ENCODE measurements at places on chromosomes 11 and 22.
A peak's percentile ranks its signal among the peaks of the same experiment; 100 is the strongest.

DNA sequence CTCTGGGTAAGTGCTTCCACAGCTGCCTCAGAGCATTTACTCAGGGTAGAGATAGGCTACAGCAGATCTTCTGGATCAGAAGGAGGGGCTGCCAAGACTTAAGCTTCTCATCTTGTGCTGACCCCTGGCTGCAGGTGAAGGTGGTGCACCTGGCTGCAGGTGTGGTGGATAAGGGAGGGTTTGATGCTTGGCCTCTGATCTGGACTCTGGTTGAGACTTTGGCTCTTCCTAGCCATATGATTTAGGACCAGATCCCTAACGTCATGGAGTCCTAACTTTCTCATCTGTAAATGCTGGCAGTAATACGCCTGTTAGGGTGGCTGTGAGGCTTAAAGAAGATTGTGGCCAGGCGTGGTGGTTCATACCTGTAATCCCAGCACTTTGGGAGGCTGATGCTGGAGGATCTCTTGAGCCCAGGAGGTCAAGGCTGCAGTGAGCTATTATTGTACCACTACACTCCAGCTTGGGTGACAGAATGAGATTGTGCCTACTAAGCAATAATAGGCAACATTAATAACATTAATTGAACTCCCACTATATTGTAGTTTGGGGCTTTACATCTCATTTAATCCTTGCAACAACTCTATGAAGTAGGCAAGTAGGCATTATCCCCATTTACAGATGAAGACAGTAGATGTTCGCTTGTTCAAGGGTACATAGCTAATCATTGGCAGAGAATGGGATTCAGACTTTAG, 10.7 kb downstream of the DTX4 start:
- no peak for DNase-seq

GRCh38 chr22:31192513-31192912, 19.6 kb upstream of the LIMK2 start:
- DNase-seq = no peak

DNA sequence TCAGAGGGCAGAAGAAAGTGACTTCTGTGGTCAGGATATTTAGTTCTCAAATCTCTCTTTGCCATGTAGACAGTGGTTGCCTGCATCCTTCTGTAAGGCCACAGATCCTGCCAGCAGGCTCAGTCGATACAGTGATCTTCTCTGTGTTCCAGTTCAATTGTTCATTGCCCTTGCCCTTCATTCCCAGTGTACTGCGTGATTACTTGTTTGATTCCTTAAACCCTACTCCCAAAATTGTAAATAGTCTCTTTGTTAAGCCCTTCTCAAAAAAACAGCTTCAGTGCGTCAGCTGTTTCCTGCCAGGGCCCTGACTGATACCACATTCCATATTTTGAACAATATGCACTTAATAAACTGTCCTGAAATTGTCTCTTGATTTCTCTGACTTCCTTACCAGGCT, 9.3 kb upstream of the TYR start:
- no peak for DNase-seq

DNA sequence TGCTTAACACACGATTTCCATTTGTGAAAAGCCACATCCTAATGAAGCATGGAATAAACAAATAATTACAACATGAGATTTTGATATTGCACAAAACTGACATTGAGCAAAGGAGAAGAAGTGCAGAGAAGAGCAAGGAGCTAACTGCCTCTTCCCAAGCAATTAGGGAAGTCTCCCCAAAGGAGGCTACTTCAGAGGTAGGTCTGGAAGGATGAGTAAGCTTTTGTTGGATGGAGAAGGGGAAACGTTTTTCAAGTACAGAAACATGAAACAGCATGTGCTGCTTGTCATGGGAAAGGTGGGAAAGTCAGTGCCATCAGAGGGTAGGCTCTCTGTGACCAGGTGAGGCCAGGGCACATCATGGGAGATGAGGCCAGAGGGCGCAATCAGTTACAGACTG, 132.2 kb upstream of the SESN3 start:
- DNase-seq = no peak

GRCh38 chr11:1252371-1253102, 29.7 kb downstream of the MUC5B start:
- no peak for DNase-seq

- DNase-seq = no peak
Measured at GRCh38 chr11:34513682-34514449, at the start of gene ELF5. ELF5 (minus strand) TSS chr11:34513794; CDS start chr11:34505749, 8,045 bp downstream.

DNA sequence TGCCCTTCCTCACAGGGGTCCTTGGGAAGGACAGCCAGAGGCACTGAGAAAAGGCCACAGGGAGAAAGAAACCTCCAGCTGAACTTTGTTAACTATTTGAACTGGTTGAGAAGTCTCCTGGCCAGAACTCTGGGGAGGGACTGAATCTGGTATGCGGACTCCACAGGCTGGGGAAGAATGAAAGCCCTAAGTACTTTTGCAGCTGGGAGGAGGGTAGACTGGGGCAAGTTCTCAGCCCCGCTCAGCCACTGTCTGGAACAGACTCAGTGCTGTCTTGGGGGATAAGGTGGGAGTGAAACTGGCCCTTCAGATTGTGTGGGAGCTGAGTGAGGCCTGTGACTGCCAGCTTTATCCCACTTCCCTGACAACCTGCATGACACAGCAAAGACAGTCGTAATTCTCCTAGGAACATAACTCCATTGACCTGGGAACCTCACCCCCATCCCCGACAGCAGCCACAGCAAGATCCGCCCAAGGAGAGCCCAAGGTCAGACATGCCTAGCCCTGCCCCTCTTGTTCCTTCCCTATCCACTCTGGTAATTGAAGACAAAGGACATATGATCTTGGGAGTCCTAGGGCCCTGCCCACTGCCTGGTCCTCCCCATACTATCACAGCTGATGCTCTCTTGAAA, 475.1 kb upstream of the CNTN5 start:
- DNase-seq = no peak

DNA sequence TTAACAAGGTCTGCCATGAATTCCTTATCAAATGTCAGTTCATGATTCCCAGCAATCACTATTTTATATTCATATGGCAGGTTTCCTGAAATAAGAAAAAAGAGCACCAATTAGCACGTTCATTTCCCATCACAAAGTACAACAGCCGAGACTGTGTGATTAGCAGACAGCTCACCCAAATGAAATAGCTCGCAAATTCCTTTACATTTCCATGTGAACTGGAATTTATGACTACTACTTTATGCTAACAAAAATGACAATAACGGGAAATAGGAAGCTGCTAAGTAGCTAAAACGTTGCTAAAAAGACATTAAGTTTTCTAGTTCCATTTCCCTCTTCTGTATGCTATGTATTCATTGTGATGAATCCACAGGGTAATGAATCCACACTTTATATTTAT, 90.7 kb downstream of the MPPED2 start:
- no peak for DNase-seq

DNA sequence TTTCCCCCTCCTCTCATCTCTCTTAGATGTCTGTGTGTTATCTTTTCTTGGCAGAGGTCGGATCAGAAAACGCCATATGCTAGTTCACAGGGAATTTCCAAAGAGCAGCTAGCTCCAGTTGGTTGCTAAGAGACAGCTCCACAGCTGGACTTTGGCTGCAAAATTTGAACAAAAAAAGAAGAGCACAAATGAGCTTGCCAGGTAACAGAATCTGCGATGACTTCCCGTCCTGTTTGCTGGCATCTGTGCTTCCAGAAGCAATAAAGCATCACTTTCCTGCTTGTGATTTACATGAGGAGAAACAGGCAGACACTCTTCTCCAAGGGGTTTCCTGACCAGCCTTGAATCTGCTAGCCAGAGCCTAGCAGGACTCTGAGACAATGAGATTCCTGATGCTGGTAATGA, 596.0 kb upstream of the B3GAT1 start:
- DNase-seq = no peak

- peak; percentile 90 for DNase-seq
Measured at GRCh38 chr11:117819096-117820040, 5.2 kb downstream of the FXYD2 start.

- DNase-seq = peak; percentile 29
Measured at GRCh38 chr11:61694946-61695706, 14.9 kb downstream of the DAGLA start.

DNA sequence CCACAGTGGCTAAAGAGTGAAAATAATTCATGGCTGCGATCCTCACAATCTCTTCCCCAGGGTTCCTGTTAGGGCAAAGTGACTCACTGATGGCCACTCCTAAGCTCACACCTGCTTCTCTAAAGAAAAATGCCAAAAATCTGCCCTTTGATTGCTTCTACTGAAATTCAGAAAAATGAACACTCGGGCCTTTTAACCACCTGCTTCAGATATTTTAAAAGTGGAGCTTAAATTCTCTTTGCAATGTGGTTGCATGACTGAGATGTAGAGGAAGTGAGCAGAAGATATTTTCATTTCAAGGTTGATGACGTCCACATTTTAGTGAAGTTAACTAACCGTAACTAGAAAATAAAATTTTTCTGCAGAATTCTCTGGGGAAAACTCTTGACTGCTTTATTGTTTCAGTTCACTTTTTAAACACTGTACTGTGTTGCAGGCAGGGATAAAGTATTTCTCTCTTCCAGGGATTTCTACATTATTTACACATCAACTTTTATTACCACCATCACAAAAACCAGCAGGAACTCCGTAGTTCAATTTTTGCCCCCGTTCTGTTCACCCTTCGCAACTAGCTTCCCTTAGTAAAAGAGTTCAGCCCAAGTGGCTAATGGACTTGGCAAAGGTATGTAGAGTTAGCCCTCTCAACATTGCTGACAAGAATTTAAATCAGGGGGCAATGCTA, 8.5 kb downstream of the RAB30 start:
- DNase-seq = no peak

DNA sequence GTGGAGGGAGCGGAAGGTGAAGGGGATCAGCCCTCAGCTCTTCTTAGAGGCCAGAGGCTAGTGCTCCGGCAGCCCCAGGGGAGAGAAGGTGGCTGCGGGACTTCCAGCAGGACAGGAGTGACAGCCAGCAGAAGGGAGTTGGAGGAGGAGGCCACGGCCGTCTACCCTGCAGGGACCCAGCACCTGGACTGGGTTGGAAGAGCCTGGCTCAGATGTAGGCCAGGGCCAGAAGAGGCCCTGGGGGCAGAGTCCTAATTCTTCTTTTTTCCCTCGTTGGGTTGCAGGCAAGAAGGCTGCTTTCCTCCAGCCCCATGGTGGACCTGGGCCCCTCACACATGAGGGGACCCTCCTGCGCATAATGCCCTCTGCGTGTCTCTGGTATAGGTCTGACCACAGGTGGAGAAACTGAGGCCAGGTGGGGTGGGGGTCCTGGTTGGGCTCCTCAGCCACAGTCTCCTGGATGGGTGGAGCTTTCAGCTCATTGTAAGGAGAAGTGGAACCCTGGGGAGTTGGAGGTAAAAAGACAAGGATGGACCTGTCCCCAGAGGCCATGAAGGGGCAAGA, 2.3 kb upstream of the MCAM start:
- no peak for DNase-seq

DNA sequence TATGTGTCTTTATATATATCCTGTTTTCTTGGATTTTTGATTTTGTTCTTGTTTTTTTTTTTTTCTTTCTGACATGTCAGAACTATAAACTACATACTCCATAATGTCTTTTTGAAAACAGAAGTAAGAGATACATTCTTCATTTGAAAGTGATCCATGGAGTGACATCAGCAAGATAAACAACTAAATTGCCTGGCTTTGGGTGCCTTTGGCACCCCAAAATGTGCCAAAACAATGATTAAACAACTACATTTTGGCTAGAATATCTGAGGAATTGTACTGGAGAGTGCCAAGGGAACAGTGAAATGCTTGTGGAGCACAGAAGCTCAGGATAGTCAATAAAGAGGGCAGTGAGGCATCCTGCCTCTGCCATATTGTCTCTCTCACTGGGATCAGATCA, 766.1 kb upstream of the ANO3 start:
- DNase-seq = no peak

GRCh38 chr11:82080160-82080559, 653.5 kb downstream of the FAM181B start:
- peak; percentile 66 for DNase-seq

- DNase-seq = peak; percentile 51
Measured at GRCh38 chr22:18057568-18058209, 20.1 kb upstream of the PEX26 start.

DNA sequence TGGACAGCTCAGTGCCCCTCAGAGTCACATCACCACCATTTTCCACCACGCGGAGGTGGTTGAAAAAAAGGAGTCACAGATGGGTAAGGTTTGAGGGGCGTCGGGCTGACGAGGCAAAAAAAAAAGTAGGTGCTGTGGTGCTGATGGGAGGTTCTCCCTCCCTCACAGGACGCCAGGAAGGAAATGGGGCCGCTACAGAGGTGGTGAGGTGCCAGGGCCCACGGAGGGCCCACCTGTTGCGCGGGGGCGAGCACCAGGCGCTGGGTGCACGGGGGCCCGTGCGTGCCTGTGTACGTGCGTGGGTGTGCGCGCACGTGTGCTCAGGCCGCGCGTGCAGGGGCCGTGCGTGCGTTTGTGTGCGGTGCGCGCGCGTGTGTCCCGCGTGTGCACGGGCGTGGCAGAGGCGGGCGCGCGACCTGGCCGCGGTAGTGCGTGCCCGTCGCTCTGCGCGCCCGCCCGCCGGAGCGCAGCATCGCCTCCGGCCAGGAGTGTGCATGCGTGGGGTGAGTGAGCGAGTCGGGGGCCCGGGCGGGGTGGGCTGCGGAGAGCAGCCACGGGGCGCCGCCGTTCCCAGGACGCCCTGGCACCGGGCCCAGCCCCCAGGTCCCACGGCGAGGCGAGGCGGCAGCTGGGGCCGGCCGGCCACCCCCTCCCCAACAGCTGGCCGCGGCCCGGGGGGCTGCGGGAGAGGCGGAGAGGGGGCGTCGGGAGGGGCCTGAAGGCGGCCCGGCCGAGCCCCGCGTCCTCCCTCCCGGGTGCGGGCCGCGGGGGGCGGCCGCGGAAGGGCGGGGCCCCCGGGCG, 2.8 kb downstream of the PDGFB start:
- DNase-seq = no peak

DNA sequence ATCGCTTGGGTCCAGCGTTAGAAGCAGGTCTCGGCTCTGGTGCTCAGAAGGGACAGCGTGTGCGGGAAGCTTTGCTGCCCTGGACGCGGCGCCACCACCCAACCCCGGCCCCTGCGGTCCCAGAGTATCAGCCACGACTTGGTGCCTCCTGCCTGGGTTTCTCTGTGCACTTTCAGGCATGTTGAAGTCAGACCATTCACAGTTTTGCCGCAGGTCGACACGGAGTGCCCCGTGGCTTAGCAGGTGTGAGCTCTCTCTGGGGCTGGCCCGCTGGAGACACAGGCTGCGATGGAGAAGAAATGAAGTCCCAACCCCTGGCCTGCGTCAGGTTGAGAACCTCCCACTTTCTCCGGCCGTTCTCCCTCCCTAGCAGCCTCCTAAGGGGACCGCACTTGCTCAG, 494.5 kb downstream of the BRD1 start:
- no peak for DNase-seq

- no peak for DNase-seq
Measured at GRCh38 chr22:49536571-49537131, 291.0 kb downstream of the BRD1 start.

GRCh38 chr11:69010964-69011623, 2.0 kb downstream of the MRGPRF start:
- DNase-seq = no peak
